Activated naive CD8-positive, alpha-beta T cell treated with anti-CD3 and anti-CD28 coated beads, Interleukin-2, amount 50 U/mL, for 24 hours (primary cell): ENCODE measurements at places on chromosomes 4 and X.

GRCh38 chrX:1527457-1527856 lies 9.5 kb downstream of the P2RY8 start:
- no peak for DNase-seq

DNA sequence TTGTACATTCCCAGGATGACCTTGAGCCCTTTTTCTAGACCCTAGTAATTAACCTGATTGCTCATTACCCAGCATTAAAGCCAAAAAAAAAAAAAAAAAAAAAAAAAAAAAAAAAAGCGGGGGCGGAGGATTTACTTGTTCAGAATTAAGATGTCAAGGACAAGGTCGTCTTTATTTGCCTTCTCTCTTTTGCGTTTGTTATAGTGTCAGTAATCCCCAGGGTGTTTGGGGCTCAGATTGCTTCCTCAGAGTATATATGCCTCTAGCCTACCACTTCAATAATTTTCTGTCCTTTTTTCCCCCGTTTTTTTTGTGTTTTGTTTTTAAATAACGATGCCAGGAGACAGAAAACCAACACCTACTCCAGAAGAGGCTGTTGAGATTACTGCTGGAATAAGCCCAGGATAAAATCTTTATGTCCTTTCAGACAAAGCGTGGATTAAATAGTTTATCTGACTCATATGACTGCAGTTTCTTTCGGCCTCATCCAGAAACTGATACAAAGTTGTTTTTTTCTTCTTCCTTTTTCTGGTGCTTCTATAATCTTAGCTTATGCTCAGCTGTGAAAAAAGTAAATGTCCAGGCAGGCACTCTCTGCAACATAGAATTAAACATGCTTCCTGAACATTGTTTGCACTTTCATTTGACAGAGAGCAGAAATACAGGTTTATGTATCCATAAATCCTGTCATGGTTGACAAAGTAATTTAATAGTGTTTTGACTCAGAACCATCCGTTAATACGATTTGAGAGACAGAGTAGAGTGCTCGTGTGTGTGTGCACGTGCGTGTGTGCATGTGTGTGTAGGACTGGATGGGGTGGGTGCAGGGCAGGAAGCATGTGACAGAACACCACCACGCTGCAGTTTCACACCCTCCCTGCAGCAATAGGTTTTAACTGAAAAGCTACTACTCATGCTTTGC lies 138.6 kb downstream of the AFF1 start:
- DNase-seq = peak; percentile 71

DNA sequence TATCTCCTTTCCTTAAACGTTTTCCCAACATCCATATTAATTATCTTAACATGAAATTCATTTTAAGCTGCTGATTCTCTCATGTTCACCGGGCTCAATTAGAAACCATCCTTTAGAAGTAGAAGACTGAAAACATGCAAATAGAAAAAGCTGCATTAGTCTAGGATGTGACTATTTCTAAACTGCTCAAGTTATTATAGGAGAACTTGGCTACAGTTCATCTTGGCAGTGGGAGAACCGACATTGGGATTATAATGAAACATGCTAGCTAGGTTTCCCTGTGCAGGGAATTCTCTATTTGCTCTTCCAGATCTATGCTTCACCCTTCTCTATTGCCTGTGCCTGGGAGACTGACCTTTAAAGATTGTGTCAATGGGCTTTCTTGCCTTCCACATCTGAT lies 151.0 kb upstream of the PPARGC1A start:
- DNase-seq = no peak

DNA sequence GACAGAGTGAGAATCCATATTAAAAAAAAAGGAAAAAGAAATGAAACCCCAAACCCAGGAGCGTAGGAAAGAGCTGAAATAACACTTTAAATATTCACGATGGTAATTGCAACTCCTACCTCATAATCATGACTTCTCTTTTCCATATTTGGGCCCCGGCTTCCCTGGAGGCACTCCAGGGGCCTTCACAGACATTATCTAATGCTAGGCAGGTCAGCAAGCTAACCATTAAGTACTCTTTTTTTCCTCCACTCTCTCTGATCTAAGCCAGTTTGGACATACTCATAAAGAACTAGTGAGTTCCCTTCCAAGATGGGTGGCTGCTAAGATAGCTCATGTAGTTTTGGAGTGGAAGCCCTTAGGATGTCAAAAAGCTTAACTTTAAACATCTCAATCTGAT lies 83.2 kb downstream of the SH3KBP1 start:
- no peak for DNase-seq

DNA sequence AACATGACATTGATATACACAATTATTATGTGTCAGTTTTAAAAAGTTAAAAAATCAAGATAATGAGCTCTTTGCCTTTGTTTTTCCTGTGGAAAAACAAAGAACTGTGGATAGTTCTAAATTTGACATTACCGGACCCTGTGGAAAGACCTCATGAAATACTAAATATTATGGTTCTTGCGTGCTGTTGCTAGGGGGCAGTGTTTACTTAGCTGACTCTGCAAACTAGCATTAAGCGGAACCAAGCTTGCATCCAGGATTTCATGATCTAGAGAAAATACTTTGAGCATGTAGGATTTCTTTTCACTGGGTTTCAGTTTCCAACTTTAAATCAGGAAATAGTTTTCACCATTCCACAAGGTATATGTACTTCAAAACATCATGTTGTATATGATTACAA lies 33.6 kb downstream of the CLCN4 start:
- DNase-seq = no peak

- no peak for DNase-seq
These were observed 57.1 kb downstream of the NIPAL1 start for GRCh38 chr4:48073567-48074103.

GRCh38 chrX:129908636-129909035 lies 2.7 kb downstream of the UTP14A start:
- no peak for DNase-seq

- no peak for DNase-seq
These were observed 24.9 kb downstream of the FGFBP1 start for GRCh38 chr4:15913631-15913970.

- no peak for DNase-seq
These were observed 237.0 kb downstream of the MGST2 start for GRCh38 chr4:139902321-139903320.

GRCh38 chrX:70049925-70050324 lies at the start of gene AWAT2:
Gene AWAT2, minus strand, starts transcription at chrX:70049938. Its CDS starts 6 bp downstream, at chrX:70049932.
- DNase-seq = no peak

DNA sequence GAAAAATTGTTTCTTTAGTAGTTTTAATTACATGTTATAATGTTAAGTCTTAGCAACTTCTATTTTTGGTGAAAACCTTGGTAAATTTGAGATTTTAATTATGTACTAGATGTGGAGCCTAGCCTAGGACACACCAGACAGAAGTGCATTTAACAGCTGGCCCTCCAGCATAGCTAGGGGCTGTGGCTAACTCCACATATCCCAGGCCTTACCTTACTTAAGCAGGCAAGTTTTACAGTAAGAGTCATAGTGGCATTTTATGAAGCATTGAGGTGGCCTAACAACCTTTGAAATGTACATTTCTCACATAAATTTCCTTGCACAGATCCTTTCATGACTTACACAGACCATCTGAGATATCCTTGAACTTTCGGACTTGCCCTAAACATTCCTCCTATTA lies 71.6 kb upstream of the C4orf54 start:
- no peak for DNase-seq

GRCh38 chr4:1019729-1020470 lies 8.5 kb downstream of the FGFRL1 start:
- DNase-seq = no peak

DNA sequence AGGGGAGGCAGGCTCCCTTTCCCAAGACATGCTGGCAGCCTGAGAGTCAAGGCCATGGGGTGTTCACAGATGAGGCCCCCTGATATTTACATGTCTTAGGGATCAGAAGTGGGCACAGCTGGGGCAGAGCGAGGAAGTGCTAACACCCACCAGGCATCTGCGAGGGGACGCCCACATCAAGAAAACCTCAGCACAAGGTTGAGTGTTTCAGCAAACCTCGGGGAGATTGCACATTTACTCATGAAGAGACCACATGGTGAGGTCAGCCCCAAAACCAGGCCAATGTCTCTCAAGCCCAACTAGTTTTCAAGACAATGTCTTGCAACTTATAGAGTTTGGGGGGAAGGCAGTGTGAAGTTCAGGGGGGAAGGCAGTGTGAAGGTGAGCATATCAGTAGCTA lies 55.2 kb downstream of the CLNK start:
- peak; percentile 9 for DNase-seq

DNA sequence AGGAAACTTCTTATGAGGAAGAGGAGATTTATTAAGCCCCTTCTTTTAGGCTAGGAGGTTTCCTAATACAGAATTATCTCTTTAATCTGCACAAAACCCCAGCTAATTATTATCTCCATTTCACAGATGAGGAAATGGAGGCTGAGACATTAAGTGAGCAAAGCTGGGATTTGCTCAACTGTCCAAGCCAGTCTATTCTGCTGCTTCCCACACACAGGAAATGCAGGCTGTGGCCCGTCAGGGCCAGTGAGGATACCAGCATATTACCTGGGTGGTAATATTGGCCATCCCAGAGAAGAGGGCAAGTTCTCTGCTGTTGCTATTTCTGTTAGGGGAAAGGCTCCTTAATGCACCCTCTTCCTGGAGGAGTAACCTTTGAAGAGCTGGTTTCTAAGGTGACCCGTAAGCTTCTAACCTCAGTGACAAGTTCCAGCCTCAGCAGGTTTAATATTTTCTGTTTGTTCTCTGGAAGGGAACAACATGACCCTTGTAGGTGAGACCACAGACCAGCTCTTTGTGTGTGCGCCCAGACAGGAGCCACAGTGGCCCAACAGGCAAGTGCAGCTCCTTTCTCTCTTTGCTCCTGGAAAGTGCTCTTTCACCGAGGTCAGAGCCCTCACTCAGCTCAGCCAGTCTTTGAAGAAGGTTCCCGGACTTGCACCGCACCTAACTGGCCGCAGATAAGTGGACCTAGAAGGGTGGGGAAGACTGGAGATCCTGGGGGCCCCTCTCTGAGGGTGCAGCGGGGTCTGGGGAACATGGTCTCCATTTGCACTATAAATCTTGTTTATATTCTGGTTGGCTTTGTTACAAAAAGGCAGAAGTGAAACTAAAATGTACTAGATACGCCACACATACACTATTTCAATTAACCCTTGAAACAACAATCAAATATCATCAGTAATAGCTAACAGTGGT lies 35.5 kb downstream of the TBC1D9 start:
- DNase-seq = no peak

GRCh38 chr4:4625488-4625887 lies 83.6 kb upstream of the STX18 start:
- DNase-seq = no peak

GRCh38 chrX:44514272-44514671 lies 28.4 kb downstream of the FUNDC1 start:
- no peak for DNase-seq

GRCh38 chrX:39165185-39165584 lies 363.9 kb downstream of the MID1IP1 start:
- DNase-seq = no peak

GRCh38 chrX:70169281-70169680 lies 8.0 kb upstream of the DGAT2L6 start:
- DNase-seq = no peak

DNA sequence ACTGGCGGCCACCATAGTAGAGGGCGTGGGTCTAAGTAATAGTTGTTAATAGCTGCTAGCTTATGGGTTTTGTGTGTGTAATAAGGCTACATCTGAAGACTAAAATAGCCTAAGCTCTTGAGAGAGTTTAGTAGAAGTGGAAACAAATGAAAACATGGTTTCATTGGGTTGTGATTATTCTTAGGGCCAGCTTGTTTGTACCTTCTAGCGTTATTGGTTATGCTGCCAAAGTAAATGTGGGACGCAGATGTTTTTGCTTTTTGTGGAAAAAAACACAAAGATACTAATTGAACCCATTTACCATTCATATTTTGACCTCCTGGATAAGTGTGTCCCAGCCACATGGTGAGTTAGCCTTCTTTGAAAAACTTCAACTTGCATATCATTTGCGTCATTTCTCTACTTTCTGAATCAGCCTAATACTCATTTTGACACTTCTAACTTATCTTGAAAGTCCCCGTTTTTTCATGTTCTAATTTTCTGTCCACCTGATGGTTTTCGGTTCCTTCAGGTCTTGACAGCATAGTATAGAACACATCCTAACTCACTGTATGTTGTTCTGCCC lies 305.3 kb downstream of the FRMPD4 start:
- no peak for DNase-seq

- no peak for DNase-seq
These were observed 208.6 kb upstream of the PRPS2 start for GRCh38 chrX:12582649-12583048.
